ENCODE measurements at places on chromosomes 5 and 9.

DNA sequence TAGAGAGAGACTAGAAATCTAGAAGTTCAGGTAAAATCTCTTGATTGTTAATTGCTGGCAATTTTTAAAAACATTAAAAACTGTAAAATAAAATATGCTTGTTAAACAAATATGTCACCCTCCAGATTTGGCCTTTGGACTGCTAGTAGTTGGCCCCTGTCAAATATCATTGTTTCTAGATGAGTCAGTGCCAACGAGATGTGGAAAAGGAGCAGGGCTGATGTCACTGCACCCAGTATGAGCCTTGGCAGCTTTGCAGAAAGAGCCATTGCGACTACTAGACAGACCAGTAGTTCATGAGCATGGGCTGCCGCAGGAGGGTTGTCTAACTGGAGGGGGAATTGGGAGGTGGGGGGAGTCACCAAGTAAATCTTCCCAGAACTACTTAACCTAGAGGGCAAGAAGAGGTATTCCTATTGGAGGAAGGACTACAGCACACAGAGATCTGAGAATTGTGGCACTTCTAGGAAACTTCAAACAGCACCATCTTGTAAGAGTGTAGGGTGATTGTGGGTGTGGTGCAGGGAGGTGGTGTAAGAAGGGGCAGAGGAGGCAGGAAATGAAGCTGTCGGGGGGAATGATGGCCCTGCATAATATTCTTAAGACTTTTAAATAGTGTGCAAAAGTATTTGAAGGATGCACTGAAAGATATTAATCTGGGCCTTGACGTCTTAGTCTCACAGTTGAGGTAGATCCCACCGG is 7.1 kb upstream of the DOCK2 start:
- DNase-seq = no peak

- DNase-seq = no peak
These were observed 1209.3 kb upstream of the C9orf72 start for GRCh38 chr9:28782630-28783029.

GRCh38 chr5:98428806-98429205 is 344.7 kb upstream of the RGMB start:
- DNase-seq = no peak

DNA sequence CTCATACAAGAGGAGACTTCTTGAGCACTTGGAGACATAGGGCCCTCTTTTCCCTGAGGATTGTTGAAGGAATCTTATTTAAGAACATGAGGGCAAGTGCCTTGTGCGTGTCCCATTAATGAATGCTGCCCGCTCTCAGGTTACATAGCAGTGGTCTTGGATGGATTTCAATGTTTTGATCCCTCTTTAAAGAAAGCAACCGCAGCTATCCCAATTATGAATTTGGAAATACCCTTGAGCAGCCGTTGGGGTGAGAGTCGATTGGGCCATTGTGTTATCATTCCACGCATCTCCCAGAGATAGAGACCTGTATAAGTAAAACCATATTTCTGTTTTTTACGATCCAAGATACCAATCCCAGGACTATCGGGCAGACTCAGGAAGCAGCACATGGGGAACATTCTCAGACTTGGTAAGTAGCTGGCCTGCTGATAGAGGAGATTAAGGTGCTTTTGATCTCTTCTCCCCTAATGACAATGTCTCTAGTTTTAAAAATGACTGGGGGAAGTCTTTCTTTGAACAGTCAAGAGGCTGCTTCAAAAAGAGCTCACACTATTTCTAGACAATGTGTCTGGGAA is 145.3 kb downstream of the MACROH2A1 start:
- no peak for DNase-seq

DNA sequence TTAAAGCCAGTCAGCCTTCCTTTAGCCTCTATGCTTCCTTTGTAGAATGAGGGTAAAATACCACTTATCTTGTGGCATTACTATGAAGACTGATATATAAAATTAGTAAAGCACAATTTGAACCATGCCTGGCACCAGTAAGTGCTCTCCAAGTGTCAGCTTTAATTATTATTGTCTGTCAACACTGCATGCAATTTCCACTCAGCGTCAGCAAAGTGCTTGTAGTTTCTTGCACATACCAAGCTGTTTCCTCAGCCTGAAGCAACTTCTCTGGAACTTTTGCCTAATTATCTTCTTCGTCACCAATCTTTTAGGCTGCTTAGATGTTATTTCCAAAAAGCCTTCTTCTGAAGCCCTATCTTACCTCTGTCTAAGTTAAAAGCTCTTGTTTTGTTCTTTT is 177.3 kb downstream of the CDC42SE2 start:
- DNase-seq = no peak

DNA sequence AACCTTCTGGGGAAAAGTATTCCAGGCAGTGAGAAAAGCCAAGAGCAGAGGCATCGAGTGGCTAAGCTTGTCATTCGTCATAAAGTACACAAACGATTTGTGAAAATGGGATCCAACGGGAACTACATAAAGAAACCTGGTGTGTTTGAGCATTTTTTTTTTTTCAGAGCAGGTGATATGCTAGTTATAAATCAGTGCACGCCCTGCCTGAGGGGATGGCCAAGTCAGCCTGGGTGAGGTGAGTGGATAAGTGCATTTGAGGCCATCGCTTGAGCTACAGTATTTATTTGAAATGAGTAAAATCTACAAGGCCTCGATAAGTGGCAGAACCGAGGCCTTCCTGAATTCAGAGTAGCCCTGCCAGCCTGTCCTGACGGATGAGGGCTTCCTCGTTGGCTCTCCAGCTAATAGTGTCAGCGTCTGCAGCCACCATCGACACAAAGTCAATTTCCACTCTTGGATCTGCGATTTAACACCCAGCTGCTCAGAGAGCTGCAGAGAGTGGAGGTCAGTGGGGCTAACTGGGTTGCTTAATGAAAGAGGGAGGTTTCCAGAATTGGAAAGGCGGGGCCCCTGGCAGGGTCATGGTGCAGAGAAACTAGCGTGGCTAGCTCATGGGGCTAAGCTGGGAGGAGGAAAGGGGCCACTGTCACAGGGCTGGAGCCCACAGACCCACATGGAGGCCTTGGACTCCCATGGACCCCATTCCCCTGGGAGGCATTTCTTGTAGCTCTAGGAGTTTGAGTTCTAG is 27.3 kb downstream of the PPARGC1B start:
- DNase-seq = no peak

DNA sequence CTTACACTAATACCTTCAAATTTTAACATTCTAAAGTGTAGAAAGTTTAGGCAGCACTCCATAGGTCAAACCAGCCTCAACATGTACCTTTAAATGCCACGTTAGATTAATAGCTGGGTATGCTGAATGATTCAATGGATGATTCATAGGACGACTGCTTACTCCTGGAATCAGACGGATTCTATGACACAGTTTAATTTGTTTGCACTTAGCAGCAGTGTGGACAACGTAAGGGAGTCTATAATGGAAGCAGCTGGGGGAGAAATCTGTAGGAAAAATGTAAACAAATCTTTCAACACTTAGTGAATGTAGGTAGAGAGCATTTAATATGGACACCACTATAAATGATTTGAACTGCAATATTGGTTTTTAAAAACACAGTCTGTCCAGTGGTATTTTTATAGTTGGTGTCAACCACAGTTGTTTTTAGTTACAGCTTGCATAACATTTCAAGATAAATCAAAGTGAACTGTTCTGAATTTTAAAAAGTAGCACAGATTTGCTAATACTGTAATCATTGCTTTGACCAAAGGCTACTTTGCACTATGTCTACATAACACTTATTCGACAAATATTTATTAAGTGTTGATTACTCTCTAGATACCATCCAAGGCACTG is 701.5 kb upstream of the MEF2C start:
- DNase-seq = no peak

GRCh38 chr9:35112257-35113020 is 3.2 kb downstream of the ATOSB start:
- DNase-seq = no peak

DNA sequence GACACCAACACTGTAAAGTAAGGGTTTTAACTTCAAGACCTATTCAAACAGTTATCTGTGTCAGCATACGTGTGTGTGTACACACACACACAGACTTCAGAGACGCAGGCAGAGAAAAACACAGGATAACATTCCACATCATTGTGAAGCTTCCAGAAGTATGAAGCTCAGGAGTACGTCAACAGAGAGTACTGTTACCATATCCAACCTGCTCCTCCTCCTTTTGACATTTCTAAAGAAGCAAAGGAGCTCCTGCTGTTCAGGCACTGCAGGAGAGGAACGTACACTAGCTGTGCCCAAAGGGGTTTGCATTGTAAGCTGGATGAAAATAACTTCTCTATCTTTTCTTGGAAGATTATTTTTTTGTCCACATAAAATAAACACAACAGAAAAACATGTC is 180.7 kb downstream of the MEF2C start:
- DNase-seq = no peak

GRCh38 chr5:143646961-143647360 is 165.0 kb upstream of the HMHB1 start:
- DNase-seq = no peak

DNA sequence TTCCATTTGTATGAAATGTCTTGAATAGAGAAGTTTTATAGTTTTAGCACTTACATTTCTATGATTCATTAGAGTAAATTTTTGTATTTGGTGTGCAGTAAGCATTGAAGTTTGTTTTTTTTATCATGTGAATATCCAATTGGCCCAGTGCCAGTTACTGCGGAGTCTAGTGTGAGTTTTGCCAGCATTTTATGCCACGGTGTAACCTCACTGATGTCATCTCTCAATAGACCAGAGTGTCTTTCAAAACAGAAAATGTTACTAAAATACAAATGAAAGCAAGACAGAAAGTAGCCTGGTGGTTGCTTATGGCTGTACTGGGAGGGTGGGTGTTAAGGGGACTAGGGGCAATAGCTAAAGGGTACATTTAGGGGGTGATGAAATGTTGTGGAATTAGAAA is 62.8 kb downstream of the IPPK start:
- DNase-seq = peak; percentile 44

GRCh38 chr9:72165821-72166547 is 16.7 kb downstream of the GDA start:
- DNase-seq = no peak

GRCh38 chr5:124605541-124605940 is 140.9 kb downstream of the ZNF608 start:
- no peak for DNase-seq

GRCh38 chr5:73826301-73827105 is 200.5 kb downstream of the ARHGEF28 start:
- DNase-seq = no peak

- DNase-seq = no peak
These were observed 110.1 kb upstream of the CDH6 start for GRCh38 chr5:31083364-31083763.

Data from NCI-H2171 treated with DMSO at 0.1 percent for 48 hours (cell line).